Fibroblast of the aortic adventitia (primary cell): ENCODE measurements at places on chromosomes 12 and 14. TPM values are rescaled to one million over a fixed set of nuclear protein-coding genes. Genes with fewer than 3 reads are reported as not detected.

Gene PROX2
- total RNA-seq = not detected in 2 replicates

Gene INSM2
- total RNA-seq = not detected in 2 replicates

Gene FAM186B
- total RNA-seq = 0.45 and 2.7 TPM in 2 replicates

Gene NRXN3
- 0.18 and 0.41 TPM in 2 replicates for total RNA-seq

Gene LRRC10
- total RNA-seq = not detected in 2 replicates
